Activated naive CD4-positive, alpha-beta T cell treated with anti-CD3 and anti-CD28 coated beads for 36 hours (primary cell): ENCODE measurements at places on chromosomes 4 and X.

DNA sequence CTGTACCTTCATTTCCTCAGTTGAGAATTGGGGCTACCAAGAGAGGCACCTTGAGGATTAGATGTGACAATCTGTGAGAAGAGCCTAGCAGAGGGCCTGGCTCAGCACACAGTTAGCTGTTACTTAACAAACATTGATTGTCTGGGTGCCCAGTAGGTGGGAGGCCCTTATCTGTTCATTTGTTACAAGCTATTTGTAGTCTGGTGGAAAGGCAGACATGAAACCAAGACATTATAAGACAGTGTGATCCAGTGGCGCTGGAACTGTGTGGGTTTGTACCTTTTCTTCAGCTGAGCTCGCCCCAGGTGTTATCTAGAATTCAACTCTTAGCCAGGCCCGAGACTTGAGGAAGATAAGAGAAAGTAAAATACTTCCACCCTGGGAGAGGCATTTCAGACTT, 16.9 kb downstream of the AKAP4 start:
- DNase-seq: no peak

DNA sequence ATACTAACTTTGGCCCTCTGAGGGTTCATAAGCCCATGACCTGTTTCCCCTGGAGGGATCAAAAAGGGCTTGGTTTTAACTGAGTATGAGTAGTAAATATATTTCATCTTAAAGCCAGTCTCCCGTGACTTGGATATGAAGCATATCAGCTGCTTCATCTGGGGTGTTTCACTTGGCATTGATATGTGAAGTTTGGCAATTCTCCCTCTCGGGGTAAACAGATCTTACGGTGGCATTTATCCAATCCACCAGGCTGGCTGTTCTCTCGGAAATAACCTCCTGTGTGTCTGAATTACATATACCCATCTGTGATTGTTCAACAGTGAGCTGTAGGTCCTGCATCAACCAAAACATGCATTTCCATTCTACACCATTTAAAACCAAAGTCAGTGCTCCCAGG, 130.7 kb downstream of the ADAM29 start:
- DNase-seq: no peak

GRCh38 chr4:83558680-83559079, 22.8 kb downstream of the GPAT3 start:
- no peak for DNase-seq

- DNase-seq: no peak
Observed at GRCh38 chr4:2942037-2942531, 21.1 kb downstream of the NOP14 start.

- DNase-seq: no peak
Observed at GRCh38 chr4:40890764-40891163, 141.0 kb downstream of the NSUN7 start.
